ENCODE measurements at places on chromosomes 3 and 15.

- DNase-seq, result no peak
Measured at GRCh38 chr15:87877822-87878542, 378.6 kb downstream of the NTRK3 start.

- DNase-seq, result no peak
Measured at GRCh38 chr3:104887069-104887468, 479.6 kb upstream of the ALCAM start.

DNA sequence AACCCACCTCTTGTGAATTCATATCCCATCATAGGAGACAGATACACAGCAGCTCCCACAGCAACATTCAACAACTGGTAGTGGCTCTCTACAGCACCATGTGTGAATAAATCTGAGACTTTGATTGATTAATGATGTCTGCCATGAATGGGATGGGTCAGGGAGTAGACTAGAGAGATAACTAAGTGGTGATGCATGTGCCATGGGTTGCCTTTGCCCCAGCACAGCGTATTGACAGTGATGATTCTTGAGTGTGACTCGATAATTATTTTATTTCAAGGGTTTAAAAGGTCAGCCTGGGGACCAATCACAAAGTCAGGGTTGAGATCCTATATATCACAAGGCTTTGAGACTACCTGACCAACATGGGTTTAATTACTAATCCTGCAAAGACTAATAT is 295.9 kb downstream of the PTPRG start:
- DNase-seq, result no peak

DNA sequence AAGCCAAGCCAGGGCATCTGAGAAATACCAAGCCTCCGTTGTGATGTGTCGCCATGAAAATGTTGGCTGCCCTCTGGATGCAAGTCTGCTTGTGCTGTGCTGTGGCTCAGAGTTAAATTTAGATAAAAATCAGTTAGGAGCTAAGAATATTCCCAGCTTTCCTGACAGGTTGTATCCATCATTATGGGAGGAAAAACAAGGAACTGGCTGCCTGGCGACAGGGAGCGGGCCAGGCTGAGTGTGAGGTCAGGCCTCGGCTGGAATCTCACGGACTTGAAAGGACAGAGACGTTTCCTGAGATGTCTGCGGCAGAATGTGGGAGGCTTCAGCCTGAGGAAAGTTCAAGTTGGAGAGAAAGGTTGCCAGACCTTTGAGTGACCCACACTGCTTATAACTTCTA is 213.8 kb downstream of the THSD4 start:
- peak; percentile 47 for DNase-seq

GRCh38 chr3:48997714-48998637 is 7.9 kb downstream of the P4HTM start:
- no peak for DNase-seq

DNA sequence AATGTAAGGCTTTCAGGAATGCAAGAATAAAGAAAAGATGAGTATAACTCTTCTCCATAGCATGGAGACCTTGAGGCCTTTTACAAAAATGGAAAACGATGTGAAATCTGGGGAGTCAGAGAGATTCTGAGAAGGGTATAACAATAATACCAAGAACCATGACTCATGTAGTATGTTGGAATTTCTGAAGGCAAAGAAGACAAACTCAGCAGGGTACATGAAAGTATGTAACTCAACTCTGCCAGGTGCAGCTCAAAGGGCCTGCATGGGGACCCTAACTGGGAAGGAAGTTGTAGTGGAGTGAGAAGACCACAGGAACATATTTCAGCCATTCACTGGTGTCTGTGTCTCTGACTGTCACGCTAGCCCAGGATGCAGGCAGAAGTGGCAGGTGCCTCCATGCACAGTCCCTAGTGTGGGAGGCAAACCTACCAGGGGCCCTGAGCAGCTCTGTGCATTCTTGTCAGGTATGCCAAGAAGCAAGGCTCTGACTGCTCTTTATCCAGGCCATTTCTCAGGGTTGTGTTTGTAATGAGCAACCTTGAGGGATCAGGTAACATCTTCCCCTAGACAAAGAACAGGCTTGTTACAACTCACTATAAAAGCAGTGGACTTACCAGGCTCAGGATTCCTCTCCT is 57.2 kb downstream of the GPR156 start:
- no peak for DNase-seq

GRCh38 chr3:100093831-100094230 is 20.5 kb downstream of the FILIP1L start:
- DNase-seq, result no peak

DNA sequence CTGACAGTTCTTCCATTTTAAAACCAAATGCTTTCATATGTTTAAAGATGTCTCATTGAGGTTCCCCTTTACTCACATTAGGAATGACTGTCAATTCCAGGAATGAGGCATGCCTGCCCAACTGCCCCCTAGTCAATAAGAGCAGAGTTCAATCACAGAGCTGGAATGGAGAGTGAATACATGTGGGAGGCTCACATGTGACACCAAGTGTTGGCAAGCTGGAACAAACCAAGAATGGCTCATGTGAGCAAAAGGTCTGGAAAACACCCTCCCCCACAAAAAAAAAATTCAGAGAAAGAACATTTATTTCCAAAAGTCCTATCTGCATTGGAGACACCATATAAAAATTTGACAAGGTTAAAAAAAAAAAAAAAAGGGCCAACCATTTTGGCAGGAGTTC is 3.7 kb downstream of the PBRM1 start:
- DNase-seq, result no peak

- no peak for DNase-seq
Measured at GRCh38 chr3:169790687-169791429, 17.7 kb downstream of the MYNN start.

All from right renal pelvis (tissue), 4 donors.